Stimulated activated CD4-positive, alpha-beta T cell treated with anti-CD3 and anti-CD28 coated beads, Interleukin-1b, Interleukin-23, amount 100 ng/mL, for 1 hour (primary cell): ENCODE measurements at places on chromosomes 1 and 21.

- DNase-seq: no peak
Observed at GRCh38 chr1:25642574-25643108, 26.1 kb downstream of the MAN1C1 start.

DNA sequence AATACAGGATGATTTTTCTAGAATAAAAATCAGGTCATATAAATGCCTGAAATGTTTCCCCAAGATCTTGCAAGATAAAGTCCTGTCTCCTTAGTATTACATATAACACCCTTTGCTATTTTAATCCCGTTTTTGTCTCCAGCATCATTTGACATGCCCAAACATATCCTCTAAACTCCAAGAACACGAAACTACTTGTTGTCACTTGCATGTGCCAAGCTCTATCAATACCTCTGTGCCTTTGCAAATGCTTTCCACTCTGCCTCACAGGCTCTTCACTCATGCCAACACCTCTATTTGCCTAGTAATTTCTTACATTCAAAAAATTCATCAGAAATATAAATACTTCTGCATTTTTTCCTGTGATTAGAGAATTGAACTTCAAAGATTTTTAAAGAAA lies 37.9 kb downstream of the LRRIQ3 start:
- no peak for DNase-seq

GRCh38 chr1:69662321-69662720 lies 94.6 kb downstream of the LRRC7 start:
- DNase-seq: no peak

GRCh38 chr1:5904551-5904950 lies 87.7 kb downstream of the NPHP4 start:
- no peak for DNase-seq

DNA sequence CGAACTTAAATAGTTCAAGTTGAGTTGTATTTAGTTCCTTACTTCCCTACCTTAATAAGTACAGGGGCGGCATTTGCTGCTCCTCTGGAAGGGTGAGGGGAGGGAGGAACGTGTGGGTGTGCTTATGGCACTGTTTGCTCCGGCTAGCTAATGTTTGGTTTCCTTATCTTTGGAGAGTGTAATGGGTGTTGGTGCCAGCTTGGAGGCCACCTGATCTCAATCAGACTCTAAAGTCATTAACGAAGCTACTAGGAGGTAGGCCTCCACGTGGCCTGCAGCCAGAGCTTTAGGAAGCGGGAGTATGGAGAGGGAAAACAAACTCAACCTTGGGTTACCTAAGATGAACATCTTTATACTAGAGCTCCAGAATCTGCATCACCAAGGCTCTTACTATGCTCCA lies 43.0 kb upstream of the RAP1A start:
- no peak for DNase-seq

DNA sequence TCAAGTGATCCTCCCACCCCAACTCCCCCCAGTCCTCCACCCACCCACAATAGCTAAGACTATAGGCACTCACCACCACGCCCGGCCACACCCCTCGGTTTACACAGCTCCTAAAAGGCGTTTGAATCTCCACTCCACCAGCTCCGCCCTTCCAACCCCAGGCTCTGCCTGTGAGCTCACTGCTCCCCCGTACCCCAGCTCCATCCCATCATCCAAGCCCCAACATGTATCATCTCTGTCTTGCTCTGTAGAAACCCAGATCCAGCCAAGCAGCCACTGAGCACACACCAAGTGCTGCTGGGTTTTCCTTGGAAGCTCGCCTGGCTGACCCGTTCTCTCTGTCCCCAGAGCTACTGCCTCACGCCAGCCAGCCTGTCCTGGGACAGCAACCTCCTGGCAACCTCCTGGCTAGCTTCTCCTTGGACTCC lies 12.0 kb upstream of the S100A2 start:
- DNase-seq: no peak

GRCh38 chr1:164154622-164155021 lies 404.4 kb upstream of the PBX1 start:
- no peak for DNase-seq

DNA sequence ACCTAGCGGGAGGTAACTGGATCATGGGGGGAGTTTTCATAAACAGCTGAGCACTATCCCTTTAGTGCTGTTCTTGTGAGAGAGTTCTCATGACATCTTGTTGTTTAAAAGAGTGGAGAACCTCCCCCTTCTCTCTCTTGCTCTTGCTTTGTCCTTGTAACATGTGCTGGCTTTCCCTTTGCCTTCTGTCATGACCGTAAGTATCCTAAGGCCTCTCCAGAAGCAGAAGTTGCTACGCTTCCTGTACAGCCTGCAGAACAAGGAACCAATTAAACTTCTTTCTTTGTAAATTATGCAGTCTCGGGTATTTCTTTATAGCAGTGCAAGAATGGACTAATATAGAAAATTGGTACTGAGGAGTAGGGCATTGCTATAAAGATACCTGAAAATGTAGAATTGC lies 515.6 kb downstream of the NEGR1 start:
- DNase-seq: no peak

- DNase-seq: no peak
Observed at GRCh38 chr21:41139275-41139674, 28.7 kb upstream of the BACE2 start.
